RKO (cell line): ENCODE measurements at places on chromosomes 16 and 17.
A peak's percentile ranks its signal among the peaks of the same experiment; 100 is the strongest.

- DNase-seq: no peak
These were observed 23.4 kb upstream of the SEC14L1 start for GRCh38 chr17:77117415-77117814.

DNA sequence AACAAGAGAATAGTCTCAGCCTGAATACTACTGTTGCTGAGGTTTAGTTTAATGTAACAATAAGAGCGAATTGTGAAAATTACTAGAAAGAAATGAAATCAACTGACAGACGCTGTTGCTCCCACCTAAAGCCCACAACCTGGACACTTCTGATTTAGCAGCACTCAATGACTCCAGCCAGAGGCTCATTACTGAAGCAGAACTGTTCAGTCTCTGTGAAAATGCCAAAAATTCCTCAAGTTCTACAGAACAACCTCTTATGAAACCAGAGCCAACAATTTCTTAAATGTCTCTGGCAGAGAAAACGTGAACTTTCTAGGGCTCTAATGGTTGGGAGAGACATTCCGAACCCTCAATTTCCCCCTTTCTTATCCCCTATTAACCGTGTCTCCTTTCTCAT, 9.9 kb downstream of the PSME3IP1 start:
- DNase-seq: no peak

GRCh38 chr16:89256651-89257254, 39.2 kb downstream of the ZNF778 start:
- peak; percentile 37 for DNase-seq

GRCh38 chr17:70947636-70948565, 778.6 kb downstream of the KCNJ2 start:
- no peak for DNase-seq

GRCh38 chr17:8916466-8916865, 49.0 kb upstream of the PIK3R6 start:
- no peak for DNase-seq

DNA sequence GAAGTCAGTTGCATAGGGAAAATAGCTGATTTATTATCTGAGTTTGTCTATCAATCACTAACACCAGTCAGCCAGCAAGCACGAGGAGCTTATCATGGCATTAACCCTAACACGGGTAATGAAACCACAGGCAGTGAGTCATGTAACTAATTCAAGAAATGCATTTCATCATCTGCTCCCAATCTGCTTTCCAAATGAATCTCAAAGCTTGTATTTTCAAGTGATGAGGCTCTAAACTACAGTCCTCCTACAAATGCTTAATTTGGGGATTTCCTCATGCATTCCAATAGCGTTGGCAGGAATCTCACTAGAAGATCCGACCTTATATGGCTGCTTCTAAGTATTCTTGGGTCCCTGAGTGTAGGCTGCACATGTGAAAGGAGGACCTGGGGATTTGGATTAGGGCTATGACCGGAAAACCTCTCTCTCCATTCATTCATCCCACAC, 118.4 kb upstream of the HSBP1 start:
- DNase-seq: peak; percentile 53

DNA sequence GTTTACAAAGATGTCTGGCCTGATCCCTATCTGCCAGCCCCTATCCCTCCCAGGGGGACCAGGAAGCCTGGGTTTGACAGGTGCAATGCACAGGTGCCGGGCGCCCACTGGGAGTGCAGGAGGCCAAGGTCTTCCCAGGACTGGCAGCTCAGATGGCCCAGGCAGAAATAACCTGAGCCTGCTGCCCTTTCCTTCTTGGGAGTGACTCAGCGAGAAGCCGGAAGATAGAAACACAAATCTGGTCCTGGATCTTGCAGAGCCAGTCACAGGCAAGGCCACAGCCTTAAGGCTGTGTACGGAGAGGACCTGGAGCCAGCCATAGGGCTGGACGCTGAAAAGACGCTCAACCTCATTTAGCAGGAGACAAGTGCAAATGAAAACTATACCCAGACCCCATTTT, 27.7 kb downstream of the GPR142 start:
- no peak for DNase-seq

DNA sequence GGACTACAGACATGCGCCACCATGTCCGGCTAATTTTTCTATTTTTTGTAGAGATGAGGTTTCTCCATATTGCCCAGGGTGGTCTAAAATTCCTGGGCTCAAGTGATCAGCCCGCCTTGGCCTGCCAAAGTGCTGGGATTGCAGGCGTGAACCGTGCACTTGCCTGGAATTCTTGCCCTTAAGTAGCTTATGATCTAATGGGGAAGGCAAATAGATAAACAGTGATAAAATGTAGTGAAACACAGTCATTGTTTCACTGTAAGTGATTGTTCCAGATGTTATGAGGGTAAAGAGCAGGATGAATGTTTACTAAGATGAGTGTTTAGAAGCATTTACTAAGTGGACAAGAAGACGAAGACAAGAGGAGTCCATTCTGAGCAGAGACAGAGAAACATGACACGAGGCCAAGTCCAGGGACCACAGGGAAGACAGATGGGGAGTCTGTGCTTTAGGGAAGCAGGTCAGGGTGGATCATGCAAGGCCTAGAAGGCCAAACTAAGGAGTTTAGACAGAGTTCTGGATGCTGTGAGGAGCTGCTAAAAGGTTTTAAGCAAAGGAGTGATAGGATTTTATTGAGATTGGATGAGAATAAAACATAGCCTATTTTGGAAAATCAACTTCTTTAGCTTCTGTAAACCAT, 36.9 kb downstream of the YPEL2 start:
- no peak for DNase-seq

GRCh38 chr17:3697103-3697476, 1.1 kb upstream of the P2RX5 start:
- no peak for DNase-seq
